Activated naive CD4-positive, alpha-beta T cell treated with Interleukin-2 at 50 U/mL for 16 hours (primary cell): ENCODE measurements at places on chromosomes 16 and 17.
A peak's percentile ranks its signal among the peaks of the same experiment; 100 is the strongest.

DNA sequence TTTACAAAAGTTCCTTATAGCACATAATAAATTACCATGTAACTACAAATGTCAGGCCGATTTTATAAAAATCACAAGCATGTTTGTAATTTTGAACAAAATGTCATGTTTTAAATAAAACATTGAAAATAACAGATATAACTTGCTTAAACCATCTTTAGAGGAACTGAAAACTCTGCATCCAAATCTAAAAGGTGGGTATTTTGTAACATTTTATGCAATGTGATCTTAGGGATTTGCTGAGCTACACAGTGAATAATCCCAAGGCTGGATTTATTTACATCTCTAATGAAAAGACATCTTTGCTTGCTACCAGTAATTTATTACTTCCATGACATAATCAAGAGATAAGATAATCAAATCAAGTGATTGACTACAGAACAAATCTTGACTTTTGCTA lies 47.5 kb downstream of the N4BP1 start:
- no peak for DNase-seq

DNA sequence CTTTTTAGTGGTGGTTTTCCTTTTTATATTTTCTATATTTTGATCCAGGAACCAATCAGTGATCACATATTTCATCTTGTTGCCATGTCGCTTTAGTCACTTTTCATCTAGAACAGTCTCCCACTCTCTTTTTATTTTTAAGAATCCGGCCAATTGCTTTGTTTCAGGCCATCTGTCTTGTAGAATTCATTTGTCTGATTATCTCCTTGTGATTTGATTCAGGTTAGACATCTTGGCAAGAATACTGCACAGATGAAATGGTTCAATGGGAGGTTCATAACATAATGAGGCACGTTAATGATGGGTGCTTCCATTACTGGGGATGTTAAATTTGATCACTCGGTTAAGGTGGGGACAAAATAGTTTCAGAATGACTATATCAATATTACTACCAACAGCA lies 49.1 kb downstream of the NUP88 start:
- no peak for DNase-seq

GRCh38 chr17:68198931-68199836 lies 48.7 kb upstream of the AMZ2 start:
- peak; percentile 58 for DNase-seq

GRCh38 chr16:49510141-49510540 lies 136.5 kb downstream of the C16orf78 start:
- DNase-seq = no peak

- no peak for DNase-seq
Observed at GRCh38 chr17:45910667-45911066, 16.3 kb downstream of the MAPT start.

DNA sequence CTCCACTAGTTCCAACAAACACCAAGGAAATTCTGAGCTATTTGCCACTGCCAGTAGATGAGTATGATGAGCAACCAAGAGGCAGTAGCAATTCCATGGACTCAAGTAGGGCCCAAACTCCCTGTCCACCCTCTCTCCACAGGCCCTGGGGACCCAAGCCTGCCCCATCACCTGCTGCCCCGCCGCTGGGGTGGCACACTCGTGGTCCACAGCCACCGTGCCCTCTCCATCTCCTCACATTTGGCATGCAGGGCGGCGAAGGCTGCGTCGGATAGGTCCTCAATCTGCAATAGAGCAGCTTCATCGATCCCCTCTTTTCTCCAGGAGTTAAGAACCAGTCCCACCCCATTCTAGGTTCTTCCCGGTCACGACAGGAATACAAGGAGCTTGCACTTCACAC lies 33.9 kb downstream of the STH start:
- DNase-seq = no peak

DNA sequence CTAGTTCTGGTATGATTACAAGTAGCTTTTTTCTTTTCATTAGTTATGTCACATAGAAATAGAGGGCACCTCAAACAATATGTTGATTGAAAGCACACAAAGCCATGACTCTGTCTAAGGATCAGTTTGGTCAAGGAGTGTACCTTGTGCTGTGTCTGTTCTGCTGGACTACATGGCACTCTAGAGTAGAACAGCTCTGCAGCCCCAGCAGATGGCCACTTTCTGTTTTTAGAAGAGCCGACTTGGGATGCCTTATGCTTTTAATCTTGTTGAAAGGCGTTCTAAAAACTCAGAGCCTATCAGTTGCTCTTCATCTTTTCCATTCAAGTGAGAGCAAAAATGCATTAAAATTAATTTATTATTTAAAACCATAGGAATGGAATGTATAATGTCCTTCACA lies 49.3 kb upstream of the CA10 start:
- no peak for DNase-seq
